ENCODE measurements at places on chromosomes 3 and 15. TPM values are rescaled to one million over a fixed set of nuclear protein-coding genes. Genes with fewer than 3 reads are reported as not detected.

CRYBG3 gene
- 23.6 TPM for polyA plus RNA-seq

GP9 gene
- 0.81 TPM for polyA plus RNA-seq

GXYLT2 gene
- polyA plus RNA-seq, result 13.2 TPM

PRSS50 gene
- polyA plus RNA-seq, result 1.4 TPM

C3orf80 gene
- 0.62 TPM for polyA plus RNA-seq

ARID3B gene
- polyA plus RNA-seq, result 11.3 TPM

CALML4 gene
- 34.2 TPM for polyA plus RNA-seq

Measured in left renal cortex interstitium (tissue), 4 donors.